ENCODE measurements at places on chromosomes 7 and 10. TPM values are rescaled to one million over a fixed set of nuclear protein-coding genes. Genes with fewer than 3 reads are reported as not detected.

The DRGX gene
- polyA plus RNA-seq = not detected

The FRMD4A gene
- 51.7 TPM for polyA plus RNA-seq

The STAM gene
- 25.0 TPM for polyA plus RNA-seq

The VWA2 gene
- 0.13 TPM for polyA plus RNA-seq

The HTR7 gene
- polyA plus RNA-seq = 0.05 TPM

The BAIAP2L1 gene
- 5.9 TPM for polyA plus RNA-seq

- DNase-seq = no peak
Measured at GRCh38 chr10:124820121-124820520, 18.5 kb downstream of the ABRAXAS2 start.

DNA sequence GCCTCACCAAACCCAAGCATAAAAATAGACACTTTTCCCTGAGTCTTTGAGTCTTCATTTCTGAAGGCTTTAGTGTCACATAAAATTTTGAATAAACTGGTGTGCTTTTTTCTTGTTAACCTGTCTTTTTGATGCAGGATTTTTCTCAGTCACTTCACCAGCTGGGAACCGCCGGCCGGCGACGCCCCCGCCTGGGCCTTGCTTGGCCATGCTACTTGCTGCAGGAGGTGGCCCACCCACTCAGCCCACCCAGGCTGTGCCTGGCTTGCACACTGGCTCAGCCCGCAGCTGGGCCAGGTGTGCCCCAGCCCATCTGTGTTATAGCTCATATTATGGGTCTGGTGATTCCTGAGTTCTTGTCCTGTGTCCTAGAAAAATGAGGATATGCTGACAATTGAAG lies 247.4 kb upstream of the CACNA2D1 start:
- DNase-seq = no peak

- DNase-seq = no peak
Measured at GRCh38 chr10:127535802-127536515, 13.2 kb upstream of the NPS start.

DNA sequence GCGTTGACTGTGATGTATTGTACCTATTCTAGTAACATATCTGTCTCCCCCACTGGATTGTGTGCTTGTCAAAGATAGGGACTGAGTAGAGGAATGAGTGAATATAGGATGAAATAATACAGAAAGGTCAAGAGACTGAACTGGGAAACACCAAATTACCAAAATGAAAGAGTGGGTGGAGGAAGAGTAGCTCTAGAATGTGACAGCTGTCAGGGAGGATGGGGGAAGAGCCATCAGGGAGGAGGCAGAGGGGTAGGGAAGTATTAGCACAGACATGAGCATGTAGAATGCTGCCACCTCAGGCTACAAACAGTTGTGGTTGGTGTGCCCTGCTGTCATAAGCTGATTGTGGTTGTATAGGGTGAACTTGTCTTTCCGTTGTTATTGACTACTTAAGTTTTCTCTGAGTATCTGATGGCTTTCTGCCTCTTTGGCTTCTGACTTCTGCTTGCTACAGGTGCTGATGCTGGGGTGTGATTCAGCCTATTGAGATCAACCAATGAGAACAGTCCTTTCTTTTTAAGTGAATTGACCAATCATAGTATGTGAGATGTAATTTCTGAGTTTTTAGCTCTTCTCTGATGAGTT lies 5.6 kb downstream of the CCSER2 start:
- no peak for DNase-seq

- no peak for DNase-seq
Measured at GRCh38 chr7:74586258-74587175, 71.0 kb upstream of the GTF2I start.

DNA sequence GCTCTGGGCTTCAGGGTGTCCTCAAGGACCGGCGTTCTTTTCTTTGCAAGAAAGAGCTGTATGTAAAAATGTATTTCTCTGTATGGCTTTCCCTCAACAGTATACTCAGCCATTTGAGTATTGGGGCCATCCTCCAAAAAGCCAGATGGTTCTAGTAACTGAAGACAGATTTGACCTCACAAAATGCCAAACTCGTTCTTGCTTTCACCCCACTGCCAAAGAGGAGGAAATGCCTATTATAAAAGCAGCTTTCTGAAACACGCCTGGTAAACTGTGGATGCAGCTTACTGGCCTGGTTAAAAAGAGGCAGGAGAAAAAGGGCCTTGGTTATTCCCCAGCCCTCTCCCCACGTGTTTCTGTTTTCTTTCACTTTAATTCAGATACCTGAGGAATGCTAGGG lies 7.7 kb upstream of the HTR5A start:
- no peak for DNase-seq

DNA sequence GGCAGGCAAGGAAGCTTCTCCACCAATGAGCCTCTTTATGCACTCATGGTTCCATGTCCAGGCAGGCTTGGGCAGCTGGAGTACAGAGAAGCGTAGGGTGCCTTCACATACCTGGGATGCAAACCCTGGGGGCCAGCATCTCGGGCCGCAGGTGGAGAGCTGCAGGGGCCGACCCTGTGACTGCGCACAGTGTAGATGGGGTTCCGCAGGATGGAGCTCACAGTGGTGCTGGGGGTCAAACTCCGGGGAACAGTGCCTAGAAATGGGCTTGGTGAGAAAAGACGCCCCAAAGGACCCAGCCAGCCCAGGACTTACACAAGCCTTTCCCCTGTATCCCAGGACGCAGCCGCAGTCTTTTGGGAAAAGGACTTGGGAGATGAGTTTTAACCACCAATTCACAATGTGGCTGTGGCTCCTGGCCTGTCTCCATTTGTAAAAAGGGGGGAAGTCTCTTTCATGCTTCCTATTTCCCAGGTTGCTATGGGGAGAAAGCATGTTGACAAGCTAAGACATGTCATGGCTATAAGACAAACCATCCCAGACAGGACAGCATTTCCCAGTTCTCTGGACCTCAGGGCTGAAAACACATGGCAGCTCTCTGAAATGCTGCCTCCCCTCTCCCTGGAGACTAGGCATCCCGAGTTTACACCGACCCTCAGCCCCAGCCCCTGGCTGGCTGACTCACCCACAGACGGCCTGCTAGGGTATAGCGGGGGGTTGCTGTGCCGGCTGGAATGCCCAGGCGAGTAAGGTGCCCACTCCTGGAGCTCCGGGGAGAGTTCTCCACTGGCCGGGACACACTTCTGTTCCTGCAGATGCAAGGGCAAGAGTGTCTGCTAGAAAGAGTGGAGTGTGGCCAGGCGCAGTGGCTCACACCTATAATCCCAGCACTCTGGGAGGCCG lies 107.1 kb downstream of the DLG5 start:
- DNase-seq = no peak

DNA sequence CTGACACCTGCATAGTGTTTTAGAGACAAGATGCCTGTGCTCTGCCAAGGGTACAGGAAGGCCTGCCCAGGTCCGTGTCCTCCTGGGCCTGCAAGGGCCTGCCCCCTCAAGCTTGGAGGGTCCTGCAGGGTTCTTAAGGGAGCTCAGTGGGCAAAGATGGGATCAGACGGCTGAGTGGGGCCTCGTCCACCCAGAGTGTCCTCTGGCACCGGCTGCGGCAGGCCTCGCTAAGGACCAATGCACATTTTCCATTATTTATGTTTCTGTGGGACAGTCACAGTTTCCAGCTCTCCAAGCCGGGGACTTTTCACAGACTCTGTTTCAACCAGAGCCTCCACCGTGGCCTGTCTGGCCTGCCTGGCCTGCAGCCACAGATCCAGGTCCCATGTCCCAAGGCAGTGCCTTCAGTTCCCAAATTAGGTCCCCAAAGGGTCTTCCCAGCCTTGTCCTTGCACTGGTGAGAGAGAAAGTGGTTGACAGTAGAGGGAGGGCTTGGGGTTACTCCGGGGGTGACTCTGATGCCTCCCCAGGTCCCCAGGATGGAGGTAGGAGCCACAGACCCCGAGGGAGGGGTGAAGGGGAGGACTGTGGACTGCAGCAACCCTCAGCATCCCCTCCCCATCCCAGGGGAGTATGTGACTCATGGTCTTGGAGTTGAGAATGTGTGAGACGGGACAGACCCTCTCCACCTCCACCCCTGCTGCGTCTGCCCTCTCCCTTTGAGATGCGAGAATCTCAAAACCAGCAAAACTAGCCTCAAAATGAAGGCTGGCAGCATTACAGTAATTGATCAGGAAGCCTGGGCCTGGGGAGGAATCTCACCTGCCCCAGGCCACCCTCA lies 14.8 kb downstream of the MYL10 start:
- DNase-seq = no peak

DNA sequence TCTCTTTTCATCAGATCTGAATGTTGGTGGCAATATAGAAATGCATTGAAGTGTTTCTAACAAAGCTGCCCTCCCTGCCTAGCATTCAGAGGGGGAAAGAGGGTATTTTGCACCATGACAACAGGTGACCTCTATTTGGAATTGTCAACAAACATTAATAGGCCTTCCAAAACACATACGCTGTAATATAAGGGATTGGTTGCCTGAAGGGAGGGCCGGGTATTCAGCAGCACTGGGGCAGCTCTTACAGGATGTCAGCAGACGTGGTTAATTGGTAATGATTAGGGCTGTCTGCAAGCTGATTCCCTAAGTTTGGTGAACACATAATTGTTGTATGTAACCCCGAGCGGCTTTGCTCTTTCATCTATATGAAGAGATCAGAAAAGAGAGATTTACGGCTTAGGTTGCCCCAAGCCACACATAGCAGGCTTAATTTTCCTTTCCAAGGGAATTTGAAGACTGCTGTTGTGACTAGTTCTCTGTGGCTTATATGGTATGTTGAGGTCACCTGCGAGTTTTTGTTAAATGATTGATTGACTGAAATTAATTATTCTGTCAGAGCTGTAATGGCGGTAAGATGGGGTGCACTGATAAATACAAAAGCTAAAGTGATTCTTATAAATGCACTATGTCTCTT lies 759.3 kb downstream of the LRMDA start:
- no peak for DNase-seq

DNA sequence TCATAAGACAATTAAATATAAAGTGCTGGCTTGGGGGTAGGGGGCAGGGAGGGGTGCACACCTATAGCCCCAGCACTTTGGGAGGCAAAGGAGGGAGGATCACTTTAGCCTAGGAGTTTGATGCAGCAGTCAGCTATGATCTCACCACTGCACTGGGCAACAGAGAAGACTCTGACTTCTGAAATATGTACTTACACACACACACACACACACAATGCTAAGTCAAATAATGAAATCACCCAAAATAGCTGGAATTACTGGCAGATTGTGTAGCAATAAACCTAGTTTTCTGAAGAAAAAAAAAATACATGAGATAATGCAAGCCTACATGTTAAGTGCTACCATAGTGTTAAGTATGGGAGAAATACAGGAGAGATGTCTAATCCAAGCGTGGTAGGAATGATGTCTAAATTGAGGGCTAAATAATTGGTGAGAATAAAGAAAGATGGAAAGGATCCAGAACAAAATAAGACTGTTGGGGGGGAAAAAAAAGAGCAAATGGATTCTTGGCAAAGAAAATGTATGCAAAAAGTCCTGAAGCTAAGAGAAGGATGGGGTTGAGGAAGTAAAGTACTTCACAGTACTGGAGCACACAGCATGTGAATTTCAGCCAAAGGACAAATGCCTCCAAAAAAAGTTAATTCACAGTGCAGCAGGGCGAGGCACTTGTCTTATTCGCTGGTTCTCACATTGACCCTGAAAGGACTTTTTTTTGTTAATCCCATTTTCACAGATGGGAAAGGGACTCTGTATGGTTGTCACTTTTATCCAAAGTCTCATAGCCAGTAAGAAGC lies 73.9 kb downstream of the IGF2BP3 start:
- DNase-seq = peak; percentile 50

GRCh38 chr7:24297362-24297761 lies 13.4 kb downstream of the NPY start:
- no peak for DNase-seq

DNA sequence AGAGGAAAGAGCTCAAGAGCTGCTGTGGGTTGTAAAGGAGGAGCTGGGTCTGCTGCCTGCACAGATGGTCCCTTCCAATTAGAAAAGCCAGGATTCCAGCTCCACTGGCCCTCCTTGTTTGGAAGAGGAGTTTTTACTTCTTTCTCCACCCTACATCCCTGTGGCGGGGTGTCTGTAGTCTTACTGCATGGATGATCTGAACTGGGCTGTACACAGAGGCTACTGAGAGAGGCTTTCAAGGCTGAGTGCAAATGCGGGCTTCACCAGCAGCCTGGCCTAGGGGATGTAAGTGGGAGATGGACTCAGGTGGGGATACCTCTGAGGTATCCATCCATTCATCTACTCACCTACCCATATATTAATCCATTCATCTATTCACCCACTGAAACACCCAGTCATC lies 7.1 kb upstream of the CXCL12 start:
- DNase-seq = no peak

DNA sequence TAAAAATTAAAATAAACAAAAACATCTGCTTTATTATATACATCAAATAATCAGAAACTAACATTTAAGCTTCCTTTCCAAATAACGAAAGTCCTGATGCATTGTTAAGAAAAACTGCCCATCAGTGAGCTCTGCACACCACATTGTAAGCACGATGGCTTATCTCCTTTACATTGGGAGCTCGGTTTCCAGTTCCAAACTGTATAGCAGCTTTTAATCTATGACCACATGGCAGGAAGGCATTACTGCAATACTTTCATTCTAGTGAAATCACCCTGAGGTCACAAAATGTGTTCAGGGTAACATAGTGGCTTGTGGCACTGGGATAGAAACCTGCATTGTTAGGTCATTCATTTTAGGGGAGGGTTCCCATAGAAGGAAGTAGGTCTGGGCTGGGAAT lies 146.3 kb downstream of the ZNF22 start:
- DNase-seq = no peak

DNA sequence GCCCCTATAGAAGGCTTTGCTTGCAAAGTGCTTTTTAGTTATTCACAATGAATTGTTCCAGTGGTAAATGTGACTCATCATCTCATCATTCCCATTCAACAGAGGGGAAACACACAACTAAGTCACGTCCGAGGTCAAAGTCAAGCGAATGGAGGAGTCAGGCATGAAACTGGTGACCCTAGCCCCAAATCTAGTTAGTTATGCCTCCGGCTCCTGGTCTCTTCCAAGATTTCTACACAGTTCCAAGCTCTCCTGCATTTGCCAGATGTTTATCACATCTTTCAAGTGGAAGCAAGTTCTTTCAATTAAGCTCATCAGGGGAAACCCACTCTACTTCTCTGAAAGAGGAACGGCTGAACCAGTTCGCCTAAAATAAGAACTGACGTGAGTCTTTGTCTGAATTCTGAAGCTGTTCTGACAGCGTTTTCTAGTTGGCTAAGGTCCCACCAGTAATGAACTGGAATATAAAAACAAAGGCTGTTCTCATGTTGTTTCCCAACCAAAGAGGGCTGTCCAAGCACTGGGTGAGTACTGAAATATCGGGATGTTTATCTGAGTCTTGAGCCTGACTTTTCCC lies 140.9 kb upstream of the NRBF2 start:
- DNase-seq = peak; percentile 10

DNA sequence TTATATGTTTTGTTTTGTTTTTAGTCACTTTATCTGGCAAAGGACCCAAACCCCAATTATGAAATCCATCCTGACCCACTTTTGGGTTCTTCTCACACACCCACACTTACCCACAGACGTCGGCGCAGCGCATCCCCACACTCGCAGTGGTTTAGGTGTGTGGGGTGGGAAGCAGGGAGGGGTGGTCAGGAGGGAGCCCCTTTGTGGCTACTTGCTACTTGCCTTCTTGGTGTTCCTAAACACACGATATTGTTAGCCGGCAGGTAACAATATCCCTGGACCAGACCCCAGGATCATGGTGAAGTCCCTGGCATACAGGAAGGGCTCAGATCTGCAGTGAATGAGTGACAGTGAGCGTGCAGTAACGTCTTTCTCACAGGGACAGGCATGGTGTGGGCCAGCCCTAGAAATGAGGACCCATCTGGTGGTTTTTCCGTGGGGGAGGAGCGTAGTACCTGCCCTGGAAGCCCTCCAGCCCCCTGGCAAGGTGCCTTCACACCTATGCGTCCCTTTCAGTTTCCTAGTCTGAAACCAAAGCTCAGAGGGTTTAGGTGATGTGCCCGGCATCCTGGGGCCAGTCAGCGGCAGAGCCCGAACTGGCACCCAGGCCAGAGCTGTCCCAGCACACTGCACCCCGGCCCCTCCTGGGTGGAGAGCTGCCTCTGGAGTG lies 4.4 kb downstream of the SPOCK2 start:
- no peak for DNase-seq

Data from muscle of back (tissue), 13 donors.